ENCODE measurements at places on chromosomes 11 and 22.

- DNase-seq = no peak
Observed at GRCh38 chr22:45336971-45337431, 27.3 kb downstream of the FAM118A start.

DNA sequence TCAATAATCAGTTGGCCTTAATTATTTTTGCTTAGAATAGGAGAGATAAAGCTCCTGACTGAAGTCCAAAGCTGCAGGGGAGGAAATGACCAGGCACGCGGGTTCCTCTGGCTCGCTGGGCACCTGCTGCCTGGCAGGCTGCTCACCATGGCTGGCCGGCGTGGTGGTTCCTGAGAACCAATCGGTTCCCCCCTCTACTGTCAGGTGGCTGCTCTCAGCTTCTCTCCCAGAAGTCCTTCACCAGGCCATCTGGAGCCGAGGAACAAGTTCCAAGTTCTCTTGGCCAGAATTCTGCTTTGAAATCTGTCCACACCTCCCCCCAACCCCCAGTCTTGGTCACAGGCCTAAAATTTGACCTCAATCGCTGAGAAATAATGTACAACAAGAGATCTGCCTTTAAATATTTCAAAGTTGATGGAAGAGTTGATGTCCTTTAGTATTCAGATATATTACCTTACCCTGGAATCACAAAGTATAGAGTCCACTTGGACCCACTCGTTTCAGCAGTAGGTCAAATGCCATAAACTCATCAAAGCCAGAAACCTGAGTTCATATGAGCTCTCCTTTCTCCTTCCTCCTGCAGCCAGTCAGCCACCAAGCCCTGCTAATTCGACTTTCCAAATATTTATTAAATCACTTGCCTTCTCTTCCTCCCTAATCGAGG is 25.2 kb downstream of the EXPH5 start:
- no peak for DNase-seq

GRCh38 chr11:117010808-117011540 is 87.3 kb downstream of the SIK3 start:
- DNase-seq = peak; percentile 34

DNA sequence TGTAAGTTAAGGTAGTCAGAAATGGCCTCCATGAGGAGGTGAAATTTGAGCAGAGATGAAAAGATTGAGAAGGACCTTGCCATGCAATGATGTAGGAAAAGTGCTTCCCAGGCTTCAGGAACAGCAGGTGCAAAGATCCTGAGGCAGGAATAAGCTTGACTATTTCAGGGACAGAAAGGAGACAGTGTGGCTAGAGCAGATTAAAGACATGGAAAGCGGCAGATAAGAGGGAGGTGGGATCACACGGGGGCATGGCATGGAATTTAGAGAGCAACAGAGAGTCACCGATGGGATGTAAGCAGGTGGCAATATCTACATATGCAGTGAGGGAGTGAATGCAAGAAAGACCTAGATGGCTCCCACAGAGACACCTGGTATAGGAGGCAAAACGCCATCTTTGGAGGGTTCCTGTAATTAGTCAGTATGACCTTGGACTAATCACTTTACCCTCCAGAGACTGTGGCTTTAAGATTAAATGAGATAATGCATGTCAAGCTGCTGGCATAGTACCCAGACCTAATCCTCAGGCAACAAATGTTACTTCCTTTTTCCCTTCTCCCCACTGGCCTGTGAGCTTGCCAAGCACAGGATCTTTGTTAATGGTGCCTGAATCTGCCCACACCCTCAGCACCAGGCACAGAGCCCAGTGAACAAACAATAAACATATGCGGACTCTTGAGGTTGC is 24.6 kb upstream of the ACER3 start:
- peak; percentile 78 for DNase-seq

- DNase-seq = no peak
Observed at GRCh38 chr22:30334646-30335045, 7.9 kb upstream of the TBC1D10A start.

DNA sequence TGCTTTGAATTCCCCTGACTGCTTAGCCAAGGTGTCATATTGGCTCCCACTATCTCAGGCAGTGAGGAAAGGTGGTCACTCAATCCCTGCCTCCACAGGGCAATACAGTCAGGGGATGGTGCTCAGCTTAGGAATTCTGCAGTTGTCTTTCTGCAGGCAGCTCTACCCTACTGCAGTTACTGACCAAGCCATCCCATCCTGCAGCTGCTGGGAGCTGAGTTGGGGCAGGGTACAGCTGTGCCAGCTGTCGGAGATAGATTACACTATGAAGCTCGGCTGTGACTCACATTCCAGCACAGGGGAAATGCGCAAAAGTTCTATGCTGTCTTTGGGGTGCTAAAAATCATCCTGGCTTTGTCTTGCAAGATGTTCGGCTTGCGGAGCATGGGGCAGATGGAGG is 4.4 kb upstream of the DAGLA start:
- peak; percentile 17 for DNase-seq

DNA sequence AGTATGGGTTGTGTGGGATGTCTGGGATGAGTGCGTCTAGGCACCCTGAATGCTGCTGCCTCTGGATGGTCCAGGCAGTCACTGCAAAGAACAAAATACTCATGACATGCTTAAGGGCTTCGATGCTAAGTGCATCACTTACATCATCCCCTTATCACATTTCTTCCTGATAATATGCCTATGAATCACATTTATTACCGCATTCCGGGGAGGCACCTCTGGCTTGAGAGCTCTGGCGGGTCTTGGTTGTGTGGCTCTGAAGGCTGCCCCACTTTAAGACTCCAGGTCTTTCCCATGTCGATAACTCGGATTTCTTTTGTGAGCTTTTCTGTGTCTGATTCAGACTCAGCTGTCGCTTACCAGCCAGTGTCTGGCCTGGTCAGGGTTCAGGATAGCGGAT is 1126.4 kb downstream of the TBC1D22A start:
- DNase-seq = no peak

DNA sequence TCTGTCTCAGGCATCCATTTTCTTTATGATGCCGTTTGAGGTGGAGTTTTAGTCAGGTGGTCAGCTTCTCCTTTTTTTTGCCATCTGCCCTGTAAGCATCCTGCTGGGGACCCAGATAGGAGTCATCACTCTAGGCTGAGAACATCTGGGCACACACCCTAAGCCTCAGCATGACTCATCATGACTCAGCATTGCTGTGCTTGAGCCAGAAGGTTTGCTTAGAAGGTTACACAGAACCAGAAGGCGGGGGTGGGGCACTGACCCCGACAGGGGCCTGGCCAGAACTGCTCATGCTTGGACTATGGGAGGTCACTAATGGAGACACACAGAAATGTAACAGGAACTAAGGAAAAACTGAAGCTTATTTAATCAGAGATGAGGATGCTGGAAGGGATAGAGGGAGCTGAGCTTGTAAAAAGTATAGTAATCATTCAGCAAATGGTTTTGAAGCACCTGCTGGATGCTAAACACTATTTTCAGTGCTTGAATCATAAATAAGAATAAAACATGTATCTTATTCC is 10.9 kb upstream of the HBE1 start:
- DNase-seq = peak; percentile 98

DNA sequence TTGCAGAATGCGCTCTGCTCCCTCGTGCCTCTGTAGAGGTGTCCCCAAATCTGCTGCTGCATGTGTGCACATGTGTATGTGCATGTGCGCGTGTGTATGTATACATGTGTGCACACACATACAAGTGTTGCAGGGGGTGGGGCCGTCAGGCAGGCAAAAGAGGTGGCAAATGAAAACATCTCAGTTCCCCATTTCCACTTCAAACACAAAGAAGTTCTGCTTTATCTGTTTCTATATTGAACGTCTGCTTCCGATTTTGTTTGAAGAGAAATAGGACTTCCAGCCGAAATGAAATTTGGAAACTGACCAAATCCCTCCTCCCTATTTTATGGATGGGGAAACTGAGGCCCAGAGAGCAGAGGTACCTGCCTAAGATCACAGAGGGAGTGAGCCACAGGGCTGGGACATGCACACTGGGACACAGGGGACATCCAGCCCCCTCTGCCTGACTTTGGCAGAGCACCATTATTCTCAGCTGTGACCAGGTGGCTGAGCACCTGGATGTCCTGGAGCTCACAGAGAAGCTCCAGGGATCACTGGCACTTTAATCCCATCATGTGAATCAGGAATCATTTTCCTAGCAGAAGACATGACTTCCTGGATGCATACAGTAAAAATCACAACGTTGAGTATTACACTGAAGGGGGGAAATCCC is 41.2 kb upstream of the ALX4 start:
- DNase-seq = peak; percentile 89

DNA sequence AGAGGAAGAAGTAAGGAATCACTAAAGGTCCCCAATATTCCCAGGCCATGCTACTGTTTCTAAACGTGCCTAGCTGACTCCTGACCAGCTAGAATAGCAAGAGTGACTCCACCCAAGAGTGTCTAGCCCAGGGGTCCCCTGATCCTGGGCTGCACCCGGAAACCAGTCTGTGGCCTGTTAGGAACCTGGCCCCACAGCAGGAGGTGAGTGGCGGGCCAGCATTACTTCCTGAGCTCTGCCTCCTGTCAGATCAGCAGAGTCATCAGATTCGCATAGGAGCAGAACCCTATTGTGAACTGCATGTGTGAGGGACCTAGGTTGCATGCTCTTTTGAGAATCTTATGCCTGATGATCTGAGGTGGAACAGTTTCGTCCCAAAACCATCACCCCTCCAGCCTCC is 2.0 kb downstream of the MMP20 start:
- no peak for DNase-seq

GRCh38 chr11:13260963-13261588 is 16.5 kb upstream of the BMAL1 start:
- no peak for DNase-seq

GRCh38 chr22:29079218-29079901 is 6.5 kb downstream of the KREMEN1 start:
- DNase-seq = peak; percentile 49

- DNase-seq = no peak
Observed at GRCh38 chr22:21856197-21856596, 11.2 kb downstream of the MAPK1 start.

DNA sequence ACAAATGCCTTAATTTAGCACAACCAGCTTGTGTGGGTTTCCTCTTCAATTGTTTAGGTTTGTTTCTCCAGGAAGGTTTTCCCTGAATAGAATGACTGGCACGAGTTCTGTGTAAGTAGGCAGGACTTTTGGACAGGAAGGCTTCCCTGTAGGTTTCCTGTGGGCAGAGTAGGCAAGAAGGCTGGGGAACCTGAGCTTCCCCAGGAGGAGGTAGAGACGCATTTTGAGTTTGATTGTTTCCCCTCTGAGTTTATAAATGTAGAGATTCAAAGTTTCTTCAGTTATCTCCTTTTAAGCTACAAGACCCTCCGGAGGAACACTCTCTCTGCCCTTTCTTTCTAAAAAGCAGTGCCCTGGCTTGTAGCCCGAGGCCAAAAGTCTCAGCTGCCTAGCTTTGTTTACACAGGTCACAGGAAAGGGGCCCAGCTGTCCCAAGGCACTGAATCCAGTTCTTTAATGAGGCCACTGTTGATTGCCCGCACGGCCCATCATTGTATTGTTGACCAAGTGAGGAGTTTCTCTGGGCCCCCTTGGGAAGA is 66.6 kb upstream of the RDX start:
- DNase-seq = no peak

DNA sequence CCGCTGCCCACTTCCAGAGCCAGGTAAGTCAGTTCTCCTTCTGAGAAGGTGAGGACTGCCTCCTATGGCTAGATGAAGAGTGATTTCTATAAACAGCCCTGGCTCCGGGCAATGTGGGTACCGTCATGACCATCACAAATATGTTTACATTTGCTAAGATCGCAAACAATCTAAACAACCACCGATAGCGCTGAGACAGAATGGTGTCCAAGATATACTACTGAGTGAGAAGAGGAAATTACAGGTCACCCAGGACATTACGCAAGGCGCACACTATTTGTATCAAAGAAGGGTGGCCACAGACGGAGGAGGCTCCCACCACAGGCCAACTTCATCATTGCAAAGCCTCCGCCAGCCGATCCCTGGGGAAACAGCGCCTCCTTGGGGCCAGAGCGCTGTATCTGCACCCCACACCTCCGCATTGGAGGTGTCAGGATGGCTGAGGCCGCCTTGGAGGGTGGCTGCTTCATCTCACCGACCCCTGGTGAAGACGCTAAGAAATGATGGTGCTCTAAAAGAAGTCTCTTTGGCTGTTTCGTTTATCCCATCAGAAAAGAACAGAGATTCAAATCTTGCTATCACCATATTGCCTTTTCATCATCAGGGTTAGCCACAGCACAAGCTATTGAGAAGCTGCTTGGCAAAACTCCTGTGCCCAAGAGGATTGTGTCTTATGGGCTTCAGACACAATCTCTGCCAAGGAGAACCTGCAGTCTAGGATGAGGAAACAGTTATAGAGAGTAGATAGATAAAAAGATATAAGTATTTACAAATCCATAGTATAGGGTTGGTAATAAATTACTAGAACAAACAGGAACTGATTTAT is 12.3 kb upstream of the ASRGL1 start:
- peak; percentile 89 for DNase-seq

DNA sequence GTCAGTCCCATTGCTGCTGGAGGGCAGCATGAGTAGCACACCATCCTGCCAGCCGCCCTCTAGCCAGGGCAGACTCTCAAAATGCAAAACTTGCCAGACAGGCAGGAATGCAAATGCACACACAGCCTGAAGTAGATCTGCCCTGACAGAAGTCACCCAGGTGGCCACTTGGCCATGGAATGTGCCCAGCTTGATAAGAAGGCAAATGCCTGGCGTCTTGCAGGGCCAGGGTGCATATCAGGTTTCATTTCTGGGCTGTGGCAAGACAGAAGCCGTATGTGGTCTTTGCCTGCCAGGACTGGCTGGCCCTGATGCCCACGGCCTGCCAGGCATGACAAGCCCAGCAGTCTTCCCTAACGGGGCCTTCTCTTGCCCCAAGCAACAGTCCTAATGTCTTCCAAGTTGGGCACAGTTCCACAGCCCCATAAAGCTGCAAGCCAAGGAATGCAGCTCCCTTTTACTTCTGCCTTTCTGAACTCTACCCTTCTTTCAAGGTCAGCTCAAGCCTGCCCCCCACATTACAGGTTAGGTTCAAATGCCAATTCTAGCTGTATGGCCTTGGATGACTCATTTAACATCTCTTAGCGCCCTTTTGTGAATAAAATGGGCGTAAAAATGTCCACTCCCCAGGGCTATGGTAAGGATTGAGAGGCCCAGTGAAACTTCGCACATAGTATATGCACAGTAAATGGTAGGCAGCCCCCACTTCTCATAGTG is 29.7 kb downstream of the POU2AF3 start:
- DNase-seq = no peak

GRCh38 chr11:75558939-75559843 is 2.9 kb upstream of the SERPINH1 start:
- DNase-seq = no peak

DNA sequence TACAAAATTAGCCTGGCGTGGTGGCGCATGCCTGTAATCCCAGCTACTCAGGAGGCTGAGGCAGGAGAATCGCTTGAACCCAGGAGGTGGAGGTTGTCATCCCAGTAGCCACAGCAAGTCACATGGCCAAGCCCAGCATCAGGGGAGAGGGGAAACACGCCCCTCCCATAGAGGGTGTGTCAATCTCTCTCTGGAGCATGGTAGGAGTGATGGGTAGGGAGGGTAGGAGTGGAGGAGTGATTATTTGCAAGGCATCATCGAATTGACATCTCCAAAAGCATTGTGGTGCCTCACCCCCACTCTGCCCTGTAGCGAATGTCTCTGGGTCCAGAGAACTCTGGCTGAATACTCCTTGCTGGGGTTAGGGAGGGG is 6.1 kb upstream of the SSTR3 start:
- DNase-seq = no peak

GRCh38 chr11:71449596-71449995 is 1.4 kb upstream of the DHCR7 start:
- no peak for DNase-seq

- DNase-seq = no peak
Observed at GRCh38 chr11:15618583-15619032, 503.9 kb downstream of the INSC start.

Data from MV-4-11 (cell line).